Uterine smooth muscle cell (primary cell): ENCODE measurements at places on chromosomes 6 and 20. TPM values are rescaled to one million over a fixed set of nuclear protein-coding genes. Genes with fewer than 3 reads are reported as not detected.

DOK5 gene
- 14.6 and 15.6 TPM in 2 replicates for total RNA-seq

PPP1R11 gene
- total RNA-seq = 10.3 and 11.9 TPM in 2 replicates

ME1 gene
- total RNA-seq = 25.8 and 32.7 TPM in 2 replicates

GRM1 gene
- total RNA-seq = not detected in 2 replicates

BPI gene
- total RNA-seq = 0.12 TPM in 1 of 2 replicates, not detected in the other

CCN5 gene
- total RNA-seq = 1.5 and 10.6 TPM in 2 replicates

BCAS1 gene
- total RNA-seq = under 0.01 and 0.11 TPM in 2 replicates

EMILIN3 gene
- total RNA-seq = under 0.01 TPM in 1 of 2 replicates, not detected in the other

ALDH8A1 gene
- total RNA-seq = not detected in 2 replicates

RAMACL gene
- total RNA-seq = 2.1 and 2.3 TPM in 2 replicates

C6orf132 gene
- 1.00 and 1.5 TPM in 2 replicates for total RNA-seq

STX11 gene
- 0.37 and 0.77 TPM in 2 replicates for total RNA-seq

BPIFB2 gene
- not detected in 2 replicates for total RNA-seq

PET117 gene
- 13.9 and 17.6 TPM in 2 replicates for total RNA-seq

TCEA2 gene
- total RNA-seq = 10.8 and 24.7 TPM in 2 replicates

FILIP1 gene
- 0.62 and 1.4 TPM in 2 replicates for total RNA-seq

LRRN4 gene
- not detected in 2 replicates for total RNA-seq

SEMG1 gene
- total RNA-seq = not detected in 2 replicates

PRR18 gene
- 0.12 TPM in 1 of 2 replicates, not detected in the other for total RNA-seq

CNR1 gene
- total RNA-seq = under 0.01 TPM in 1 of 2 replicates, not detected in the other

LINC00237 gene
- total RNA-seq = not detected in 2 replicates

KHDRBS2 gene
- total RNA-seq = not detected in 2 replicates

SIRPG gene
- not detected in 2 replicates for total RNA-seq

RAB22A gene
- 18.6 and 20.0 TPM in 2 replicates for total RNA-seq

ECT2L gene
- total RNA-seq = 0.12 TPM in 1 of 2 replicates, not detected in the other

RING1 gene
- total RNA-seq = 26.7 and 34.0 TPM in 2 replicates

LY6G5B gene
- 3.0 and 3.4 TPM in 2 replicates for total RNA-seq

DZANK1 gene
- 1.1 and 1.5 TPM in 2 replicates for total RNA-seq

VWA7 gene
- 0.11 and 0.25 TPM in 2 replicates for total RNA-seq

PTCRA gene
- not detected in 2 replicates for total RNA-seq
